NCI-H1105 (cell line): ENCODE measurements at places on chromosomes 13 and 19.

- DNase-seq = no peak
These were observed 218.1 kb upstream of the OBI1 start for GRCh38 chr13:78876915-78877549.

DNA sequence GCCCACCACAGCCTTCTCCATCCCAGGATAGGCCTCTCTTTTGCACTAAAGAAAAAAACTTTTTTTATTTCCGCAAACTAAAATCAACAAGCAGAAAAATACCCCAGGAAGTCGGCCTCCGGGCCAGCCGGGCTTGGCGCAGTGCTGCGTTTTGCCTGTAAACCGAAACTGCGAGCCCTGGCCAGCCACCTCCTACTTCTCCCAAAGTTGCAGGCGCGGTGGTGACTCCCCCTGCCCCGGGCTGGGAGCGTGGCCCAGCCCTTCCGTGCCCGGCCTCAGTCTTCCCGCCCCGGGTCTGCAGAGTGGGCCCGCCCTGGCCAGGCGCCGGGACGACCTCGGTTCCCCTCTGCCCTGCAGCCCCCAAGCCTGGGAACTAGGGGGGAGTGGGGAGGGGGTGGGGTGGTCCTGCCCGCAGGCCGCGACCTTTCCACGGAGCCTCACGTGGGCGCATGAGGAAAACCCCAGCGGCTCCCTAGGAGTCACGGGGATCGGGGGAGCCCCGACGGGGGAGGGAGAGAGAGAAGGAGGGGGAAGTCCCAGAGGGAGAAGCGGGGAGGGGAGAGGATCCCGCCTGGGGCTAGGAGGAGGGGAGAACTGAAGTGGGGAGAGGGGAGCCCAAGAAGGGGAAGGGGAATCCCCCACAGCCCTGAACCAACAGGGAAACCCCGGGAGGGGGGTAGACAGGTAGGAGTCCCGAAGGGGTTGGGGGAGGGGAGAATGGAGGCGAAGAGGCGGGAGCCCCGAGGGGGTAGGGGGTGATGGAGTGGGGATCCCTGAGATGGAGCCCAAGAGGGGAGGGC, 3.0 kb downstream of the GADD45B start:
- DNase-seq = no peak

- no peak for DNase-seq
These were observed 2.7 kb upstream of the ZNF345 start for GRCh38 chr19:36847968-36848367.

DNA sequence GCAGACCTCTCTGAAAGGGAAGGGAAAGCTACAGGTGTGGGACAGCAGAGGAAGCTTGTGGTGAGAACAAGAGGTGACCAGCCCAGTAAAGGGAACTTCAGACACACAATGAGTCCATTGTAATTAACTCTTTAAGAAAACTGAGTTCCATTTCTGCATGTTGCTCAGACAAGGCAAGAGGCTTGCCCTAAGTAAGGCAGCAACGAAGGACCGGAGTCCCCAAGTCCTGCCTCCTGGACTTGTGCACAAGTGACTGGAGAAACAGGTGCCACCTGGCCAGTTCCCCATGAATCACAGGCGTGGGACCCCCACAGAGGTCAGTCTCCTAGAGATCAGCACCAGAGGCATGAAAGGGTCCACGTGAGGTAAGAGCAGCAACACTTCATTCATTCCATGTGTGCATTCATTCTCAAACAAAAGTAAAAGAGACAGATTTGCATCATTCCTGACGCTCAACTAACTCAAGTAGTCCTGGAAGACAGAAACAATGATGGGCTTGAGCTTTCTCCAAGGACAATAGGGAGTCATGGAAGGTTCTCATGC, 14.7 kb upstream of the SIGLEC6 start:
- DNase-seq = no peak
